SK-N-SH (cell line): ENCODE measurements at places on chromosomes 1 and 21.

- DNase-seq, result peak; percentile 55
Observed at GRCh38 chr1:115564201-115564600, 77.6 kb upstream of the VANGL1 start.

- DNase-seq, result no peak
Observed at GRCh38 chr1:242211254-242212022, 212.5 kb upstream of the MAP1LC3C start.

GRCh38 chr1:242847390-242847993 is 323.0 kb upstream of the PLD5 start:
- no peak for DNase-seq

GRCh38 chr21:32559006-32559610 is 26.2 kb downstream of the TCP10L start:
- no peak for DNase-seq

DNA sequence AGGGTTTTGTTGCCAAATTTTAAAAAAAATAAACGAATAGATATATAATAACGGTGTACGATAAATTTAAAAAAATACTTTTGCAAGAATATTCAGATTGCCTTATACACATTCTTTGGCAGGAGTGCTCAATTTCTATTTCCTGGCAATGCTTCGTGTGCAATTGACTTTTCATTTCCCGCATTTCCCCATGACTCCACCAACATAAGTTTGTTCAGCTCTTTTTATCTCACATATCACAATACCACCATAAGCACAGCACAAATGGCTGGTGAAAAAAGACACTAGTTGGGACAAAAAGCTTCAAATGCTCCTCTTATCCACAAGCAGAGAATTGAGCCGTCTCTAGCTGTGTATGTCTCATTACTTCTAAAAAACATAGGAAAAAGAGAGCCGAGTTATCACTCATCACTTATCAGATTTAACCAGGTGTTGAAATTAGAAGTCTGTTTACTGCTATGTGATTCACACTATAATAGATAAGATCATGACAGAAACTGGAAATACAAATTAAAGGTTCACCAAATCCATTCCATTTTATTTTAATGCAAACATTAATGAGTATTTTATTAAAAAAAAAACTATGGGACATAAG is 28.9 kb upstream of the RGS1 start:
- no peak for DNase-seq

DNA sequence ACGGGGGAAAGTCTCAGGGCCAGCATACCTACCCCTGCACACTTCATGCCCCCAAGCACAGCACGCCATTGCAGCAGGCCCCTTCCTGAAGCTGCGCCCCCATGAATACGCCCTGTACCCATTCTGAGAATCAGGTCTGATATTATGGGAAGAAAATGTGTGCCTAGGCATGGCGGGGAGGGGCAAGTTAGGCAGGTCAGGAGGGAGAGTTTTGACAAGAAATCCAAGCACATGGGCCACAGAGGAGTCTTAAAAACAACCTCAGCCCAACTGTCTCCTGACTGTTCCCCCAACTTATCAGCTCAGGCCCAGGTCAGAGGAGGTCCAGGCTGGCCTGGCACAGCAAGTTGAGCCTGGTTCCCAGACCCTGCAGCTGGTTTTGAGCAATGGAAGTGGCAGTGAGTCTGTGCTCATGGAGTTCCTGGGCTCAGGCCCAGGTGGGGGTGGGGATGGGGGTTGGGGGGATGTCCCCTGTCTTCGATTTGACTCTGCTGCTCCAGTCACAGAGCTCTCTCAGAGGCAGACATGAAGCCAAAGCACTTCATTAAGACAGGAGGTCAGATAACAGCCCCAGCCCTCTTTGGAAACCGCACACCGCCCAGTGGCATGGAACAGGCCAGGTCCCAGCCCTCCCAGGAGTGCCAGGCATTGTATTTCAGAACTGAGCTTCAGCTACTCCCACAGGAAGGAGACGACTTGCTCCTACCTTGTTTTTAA is 20.6 kb upstream of the BCAR3 start:
- DNase-seq, result peak; percentile 74

DNA sequence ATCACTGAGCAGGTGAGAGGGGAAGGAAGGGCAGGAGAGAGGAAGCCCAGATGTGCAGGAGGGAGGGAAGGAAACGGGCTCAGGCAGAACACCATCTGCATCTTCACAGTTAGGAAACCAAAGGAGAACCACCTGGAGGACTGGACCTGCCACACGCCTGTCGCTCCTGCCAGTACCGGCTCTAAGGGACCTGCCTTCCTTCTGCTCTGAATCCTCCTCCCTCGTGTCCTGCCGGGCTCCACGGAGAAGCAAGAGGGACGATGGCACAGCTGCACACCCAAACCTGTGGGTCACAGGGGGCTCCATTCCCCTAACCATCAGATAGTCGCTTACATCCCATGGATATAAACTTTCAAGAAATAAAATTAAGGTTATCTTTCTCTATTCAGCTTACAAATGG is 56.1 kb downstream of the TOR1AIP2 start:
- DNase-seq, result no peak

DNA sequence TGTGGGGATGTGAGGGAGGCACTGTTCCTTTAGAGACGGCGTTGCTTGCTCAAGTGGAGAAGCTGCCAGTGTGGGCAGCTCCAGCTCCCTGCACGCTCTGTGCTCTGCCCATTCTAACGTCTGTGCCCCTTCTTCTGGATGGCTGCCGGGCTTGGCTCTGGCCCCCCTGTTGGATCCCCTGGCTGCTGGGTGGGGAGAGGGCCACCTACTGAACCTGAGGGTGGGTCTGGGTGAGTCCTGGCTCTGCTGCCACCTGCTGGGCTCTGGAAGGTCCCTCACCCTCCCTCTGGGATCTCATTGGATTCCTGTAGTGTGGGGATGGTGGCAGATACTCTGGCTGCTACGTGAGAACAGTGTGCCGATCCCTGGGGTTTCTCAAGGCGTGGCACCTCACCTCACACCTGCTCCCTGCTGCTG is 5.0 kb downstream of the PFKL start:
- DNase-seq, result peak; percentile 91

DNA sequence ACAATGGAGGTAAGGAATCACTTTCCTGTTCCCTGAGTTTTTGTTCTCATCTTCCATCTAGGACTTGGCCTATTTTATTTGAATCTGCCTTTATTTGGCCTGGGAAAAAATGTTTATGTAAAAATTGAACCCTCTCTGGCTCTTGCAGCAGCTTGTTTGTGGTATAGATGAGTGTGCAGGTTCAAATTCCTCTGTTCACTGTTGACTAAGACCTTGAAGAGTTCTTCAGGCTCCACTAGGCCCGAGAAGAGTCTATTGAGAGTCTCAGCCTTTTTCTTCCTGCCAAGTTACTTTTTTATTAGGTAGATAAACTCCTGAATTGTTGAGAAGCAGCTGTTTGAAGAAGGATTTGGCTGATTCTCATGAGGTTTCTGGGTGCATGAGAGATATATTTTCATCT is 248.8 kb upstream of the ADGRL2 start:
- DNase-seq, result no peak

DNA sequence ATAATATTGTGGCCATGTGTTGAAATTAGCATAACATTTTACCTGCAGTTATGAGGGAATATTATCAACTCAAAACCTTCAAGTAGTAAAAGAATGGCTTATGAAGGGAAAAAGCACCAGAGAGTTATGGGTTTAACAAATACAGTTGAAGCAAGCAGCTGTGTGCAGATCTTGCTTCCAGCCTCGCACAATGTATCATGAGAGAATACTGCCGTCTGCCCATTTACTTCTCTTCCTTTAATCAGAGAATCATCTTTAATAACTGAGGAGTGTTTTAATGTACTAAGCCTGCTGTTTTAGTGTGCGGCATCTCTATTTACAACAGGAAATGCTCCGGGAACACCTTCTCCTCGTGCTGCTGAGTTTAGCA is 120.9 kb downstream of the ATG4C start:
- DNase-seq, result no peak

GRCh38 chr1:71031426-71031825 is 16.2 kb downstream of the PTGER3 start:
- no peak for DNase-seq

- DNase-seq, result peak; percentile 16
Observed at GRCh38 chr1:7405844-7406500, 365.1 kb upstream of the VAMP3 start.

GRCh38 chr1:224433701-224434672 is 610 bp downstream of the WDR26 start:
- DNase-seq, result peak; percentile 87

DNA sequence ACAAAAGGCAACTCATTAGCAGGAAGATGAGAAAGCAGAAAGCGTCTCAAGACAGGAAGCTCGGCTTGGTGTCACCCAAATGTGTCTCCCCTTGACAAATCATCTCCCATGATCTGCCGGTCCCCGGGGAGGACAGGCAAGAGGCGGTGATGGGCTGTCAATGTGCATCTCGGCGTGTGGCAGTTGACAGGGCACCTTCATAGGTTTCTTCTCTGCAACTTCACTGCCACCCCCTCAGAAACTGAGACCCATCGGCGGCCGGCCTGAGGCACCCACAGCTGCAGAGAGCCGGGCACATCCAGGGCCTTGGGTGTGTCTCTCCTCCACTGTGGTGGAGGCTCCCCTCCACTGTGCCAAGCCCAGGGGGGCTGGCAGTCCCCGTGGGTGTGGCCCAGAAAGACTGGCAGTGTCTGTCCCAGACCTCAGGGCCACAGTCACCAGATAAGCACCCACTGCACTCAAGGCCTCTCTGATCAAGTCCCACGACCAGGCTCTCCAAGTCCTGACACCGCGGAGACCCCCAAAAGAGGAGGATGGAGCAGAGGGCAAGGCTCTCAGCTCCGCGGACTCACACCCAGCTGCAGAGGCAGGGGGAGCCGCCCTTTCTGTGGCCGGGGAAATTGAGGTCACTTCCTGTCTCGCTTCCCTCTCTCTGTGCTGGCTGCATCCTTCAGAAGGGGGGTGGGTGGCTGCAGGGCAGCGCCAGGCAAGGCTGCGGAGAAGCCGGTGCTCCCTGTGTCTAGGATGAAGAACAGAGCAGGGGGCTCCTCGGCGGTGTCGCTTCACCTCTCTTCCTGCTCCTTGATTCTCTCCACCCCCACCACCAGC is 39.6 kb upstream of the LBR start:
- no peak for DNase-seq

DNA sequence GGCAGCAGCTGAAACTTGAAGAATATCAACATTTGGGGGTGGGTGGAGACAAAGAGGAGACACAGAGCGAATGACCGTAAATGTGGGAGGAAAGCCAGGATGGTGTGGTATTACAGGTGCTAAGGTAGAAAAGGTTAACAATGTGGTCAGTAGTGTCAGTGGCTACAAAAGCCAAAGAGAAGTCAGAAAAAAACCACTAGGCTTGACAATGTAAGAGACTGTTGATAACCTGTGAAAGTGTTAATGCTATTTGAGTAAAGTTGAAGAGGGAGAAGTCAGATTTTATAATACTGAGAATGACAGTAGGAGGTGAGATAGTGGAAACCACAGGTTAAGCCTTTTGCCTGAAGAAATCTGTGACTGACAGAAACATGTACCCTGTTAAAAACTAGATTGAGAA is 120.8 kb downstream of the CLEC20A start:
- DNase-seq, result no peak

DNA sequence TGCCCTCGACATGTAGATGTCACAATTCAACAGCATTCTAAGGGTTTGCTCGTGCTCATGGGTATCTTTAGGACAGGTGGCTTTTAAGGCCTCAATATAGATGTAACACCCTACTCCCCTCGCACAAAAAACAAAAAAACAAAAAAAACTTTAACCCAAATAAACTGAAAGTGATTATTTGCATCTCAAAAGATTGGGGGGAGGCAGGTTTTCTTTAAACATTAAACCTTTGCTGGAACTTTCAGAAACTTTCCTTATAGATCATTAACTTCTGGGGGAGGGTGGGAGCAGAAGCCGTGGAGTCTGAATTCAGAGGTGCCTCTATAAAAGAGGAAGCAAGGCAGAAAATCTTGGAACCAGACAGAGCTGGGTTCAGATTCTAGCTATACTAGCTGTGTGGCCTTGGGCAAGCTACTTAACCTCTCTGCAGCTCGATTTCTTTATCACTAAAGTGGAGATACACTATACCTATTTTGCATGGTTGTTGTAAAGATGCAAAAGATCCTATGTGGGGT is 3.2 kb upstream of the KIAA1614 start:
- DNase-seq, result no peak

DNA sequence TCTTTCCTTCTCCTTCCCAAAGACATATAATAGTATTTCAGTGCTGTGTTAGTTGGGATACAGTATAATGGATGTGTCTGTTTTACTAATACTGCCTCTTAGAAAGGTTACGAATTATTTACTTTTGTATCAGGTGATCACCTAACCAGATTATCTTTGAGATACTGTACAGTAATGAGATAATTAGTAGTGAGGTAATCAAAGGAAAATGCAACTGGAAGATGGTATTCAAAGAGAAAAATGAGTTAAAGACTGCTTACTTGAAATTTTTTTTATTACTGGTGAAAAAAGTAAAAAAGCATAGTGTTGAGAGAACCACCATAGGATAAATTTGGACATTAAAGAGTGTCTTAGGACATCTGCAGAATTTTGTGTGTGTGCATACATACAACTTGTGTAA is 10.9 kb downstream of the SMG7 start:
- DNase-seq, result no peak
